ENCODE measurements at places on chromosomes 3 and 15.

DNA sequence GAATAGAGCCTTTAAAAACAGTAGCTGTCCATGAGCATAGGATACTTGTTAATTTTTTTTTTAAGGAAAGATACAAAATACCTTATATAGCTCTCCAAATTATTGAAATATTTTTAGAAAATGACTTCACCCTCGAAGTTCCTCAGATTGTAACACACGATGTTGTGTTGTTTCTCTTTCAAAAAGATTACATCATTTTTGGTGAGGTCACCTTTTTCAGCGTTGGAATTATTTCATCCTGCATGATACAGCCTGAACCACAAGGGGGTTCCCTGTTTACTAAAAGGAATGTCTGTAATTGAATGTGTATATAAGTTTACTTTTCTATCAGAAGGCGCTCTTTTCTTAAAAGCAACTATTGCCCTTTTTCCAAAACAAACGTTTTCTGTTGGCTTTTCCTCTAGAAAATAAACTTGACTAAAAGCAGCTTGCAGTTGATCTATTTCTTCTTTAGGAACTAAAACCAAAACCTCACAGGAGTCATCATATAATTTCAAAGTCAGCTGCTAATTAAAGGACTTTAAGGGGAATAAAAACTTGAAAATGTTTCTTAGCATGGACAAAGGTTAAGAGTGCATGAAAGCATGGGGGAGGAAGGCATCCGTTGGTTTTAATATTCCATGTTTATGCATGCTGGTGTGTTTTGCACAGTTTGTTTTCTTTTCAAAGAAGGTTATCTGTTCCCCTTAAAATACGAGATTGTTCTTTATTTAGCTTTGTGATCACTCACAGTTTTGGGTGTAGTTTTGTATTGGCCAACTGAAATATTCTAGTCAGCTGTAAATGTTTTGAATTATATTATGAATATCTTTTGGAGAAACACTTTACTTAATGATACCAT is 29.4 kb downstream of the LYSMD4 start:
- DNase-seq, result peak; percentile 93

DNA sequence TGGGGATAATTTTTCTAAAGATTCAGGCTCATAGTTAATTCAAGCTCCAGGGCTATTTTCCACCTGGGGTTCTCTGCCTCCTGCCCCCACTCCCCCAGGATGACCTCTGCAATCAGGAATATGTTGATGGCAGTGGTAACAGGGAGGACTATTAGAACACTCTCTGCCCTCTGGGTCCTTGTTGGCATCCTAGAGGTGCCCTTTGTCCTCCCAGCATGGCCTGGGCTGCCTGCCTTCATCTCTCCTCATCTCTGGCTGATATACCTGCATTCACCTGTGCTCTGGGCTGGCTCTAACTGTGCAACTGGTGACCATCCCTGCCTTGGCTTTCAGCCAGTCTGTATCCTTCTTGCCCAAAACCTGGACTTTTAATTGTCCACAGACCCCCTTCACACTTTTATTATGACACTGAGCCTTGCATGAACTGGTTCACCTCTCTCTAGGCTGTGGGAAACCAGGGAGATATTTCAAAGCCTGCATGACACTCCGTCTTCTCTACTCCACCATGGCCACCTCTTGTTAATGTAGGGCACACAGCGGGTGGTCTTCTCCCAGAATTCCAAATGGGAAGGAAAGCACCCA is 199.8 kb downstream of the THSD4 start:
- DNase-seq, result no peak

DNA sequence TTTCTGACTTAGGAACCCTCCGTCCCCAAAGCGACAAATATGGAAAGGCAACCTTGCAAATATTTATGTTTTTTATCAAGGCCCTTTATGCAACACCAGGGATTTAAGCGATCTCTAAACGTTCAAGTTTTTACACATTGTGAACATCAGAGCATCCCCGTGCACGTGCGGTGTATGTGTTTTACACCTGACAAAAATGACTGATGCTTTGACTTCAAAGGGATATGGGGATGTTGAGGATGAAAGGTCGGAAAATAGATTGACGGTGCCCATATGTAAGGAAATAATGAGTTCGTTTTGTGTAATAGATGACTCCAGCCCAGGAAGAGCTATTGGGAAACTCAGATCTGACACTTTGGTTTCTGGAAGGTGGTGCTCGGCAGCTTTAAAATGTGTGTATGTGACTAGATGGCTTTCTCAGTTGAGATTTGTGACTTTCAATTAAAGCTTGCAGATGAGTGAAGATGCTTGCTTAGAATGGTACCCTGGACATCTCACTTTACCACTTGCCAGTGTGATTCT is 866 bp downstream of the SLC49A4 start:
- peak; percentile 15 for DNase-seq

DNA sequence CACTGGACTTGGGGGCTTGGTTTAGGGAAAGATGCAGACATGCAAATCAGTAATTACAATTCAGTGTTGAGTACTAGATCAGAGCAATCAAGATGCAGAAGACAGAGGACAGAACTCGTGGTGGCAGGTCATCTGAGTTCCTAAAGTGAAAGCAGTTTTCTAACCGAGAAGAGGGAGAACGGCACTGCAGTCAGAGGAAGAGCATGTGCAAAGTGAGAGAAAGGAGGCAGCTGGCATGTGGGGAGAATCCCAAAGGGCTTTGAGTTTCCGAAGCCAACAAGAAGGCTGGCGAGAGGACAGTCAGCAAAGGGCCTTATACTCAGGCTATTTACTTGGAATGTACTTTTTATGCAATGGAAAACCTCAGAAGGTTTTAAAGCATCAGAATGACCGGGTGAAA is 87.0 kb downstream of the ANP32A start:
- peak; percentile 6 for DNase-seq

- peak; percentile 76 for DNase-seq
Measured at GRCh38 chr3:24069045-24069444, 124.0 kb downstream of the NR1D2 start.

DNA sequence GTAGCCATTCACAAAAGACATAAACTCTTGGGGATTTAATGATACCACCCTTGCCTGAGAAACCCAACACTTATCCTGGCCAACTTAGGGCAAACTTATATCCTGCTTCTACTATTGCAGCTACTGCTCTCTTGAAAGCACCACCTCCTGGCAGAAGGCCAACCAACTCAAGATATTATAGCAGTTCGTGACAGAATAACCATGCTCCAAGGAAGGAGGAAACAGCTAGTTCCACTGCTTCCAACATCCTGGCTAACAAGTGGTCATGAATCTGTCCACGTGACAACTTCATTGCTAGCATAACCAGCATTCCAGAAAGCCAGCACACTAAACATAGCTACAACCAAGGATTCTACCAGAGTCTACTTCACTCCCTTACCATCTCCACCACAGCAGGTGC is 1037.5 kb downstream of the TBL1XR1 start:
- DNase-seq, result no peak

DNA sequence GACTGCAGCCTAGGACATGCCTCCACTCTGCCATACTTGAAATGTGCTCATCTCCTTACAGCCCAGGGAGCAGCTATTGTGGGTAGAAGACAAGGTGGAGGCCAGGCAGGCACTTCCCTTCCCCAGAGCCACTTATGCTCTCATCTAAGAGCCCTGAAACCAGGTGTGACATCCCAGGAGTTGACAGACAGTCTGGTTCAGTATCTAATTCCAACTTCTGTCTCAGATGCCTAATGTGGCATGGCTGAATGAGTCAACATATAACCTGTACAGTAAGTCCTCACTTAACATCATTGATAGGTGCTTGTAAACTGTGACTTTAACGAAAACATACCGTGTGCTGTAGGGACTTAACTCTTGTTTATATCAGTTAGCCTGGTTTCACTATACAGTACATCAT is 1.2 kb upstream of the CAPN3 start:
- DNase-seq, result no peak

DNA sequence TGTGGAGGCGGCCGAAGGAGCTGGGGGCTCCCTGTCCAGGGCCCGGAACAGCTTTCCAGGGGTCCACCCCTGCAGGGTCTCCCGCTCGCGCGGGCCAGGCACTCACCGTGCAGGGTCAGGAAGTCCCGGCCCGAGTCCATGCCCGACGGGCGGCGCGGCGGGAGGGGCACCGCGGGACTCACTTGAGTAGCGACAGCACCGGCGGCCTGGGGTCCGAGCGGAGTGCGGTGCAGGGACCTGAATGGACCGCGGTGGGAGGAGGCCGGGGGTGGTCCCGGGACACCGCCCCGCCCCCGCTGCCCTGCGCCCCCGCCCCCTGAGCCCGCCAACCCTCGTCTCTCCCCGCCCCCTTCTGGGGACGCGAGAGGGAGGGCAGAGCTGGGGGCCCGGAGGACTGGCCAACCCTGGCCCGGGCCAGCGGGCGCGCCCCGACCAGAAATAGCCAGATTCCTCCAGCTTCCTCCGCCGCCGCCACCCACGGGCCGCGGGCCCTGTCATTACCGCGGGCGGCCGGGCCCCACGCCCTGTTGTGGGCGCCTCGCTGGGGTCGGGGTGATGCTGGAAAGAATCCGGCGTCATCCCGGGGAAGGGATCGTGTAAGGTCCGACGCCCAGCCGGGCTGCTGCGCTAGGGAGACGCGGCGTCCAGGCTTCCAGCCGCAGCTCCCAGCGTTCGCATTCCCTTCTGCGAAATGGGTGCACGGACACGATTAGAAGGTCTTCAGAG is at the start of gene PLCD1:
TSS of gene PLCD1 (minus strand) at position 243 of the 726 bp plus-strand sequence. CDS start at position 140, 103 bp downstream.
- peak; percentile 64 for DNase-seq

GRCh38 chr3:12724794-12725193 is 34.3 kb downstream of the TMEM40 start:
- no peak for DNase-seq

GRCh38 chr3:63945558-63946096 is 33.4 kb upstream of the SCAANT1 start:
- DNase-seq, result peak; percentile 72

- no peak for DNase-seq
Measured at GRCh38 chr3:141307351-141308059, 60.8 kb upstream of the ZBTB38 start.

DNA sequence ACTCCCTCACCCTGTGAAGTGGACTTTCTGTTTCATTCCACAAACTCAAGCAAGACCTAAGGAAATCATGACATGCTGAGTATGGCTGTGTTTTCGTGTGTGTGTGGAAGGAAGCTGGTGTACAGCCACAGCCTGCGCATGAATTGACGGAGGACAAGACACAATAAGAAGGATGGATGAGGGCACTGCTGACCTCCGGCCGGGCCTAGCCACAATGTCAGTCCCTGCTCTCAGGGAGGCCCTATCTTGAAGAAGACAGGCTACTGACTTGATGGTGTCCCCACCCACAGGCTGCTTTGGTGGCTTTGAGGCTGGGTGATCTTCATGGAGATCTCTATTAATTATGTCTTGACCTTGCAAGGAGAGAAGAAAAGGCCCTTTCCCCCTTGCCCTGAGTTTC is 39.3 kb upstream of the CDCP1 start:
- no peak for DNase-seq
